ENCODE measurements at places on chromosomes 2 and 18.

- no peak for ATAC-seq
These were observed 46.3 kb downstream of the QPCT start for GRCh38 chr2:37390777-37391176.

DNA sequence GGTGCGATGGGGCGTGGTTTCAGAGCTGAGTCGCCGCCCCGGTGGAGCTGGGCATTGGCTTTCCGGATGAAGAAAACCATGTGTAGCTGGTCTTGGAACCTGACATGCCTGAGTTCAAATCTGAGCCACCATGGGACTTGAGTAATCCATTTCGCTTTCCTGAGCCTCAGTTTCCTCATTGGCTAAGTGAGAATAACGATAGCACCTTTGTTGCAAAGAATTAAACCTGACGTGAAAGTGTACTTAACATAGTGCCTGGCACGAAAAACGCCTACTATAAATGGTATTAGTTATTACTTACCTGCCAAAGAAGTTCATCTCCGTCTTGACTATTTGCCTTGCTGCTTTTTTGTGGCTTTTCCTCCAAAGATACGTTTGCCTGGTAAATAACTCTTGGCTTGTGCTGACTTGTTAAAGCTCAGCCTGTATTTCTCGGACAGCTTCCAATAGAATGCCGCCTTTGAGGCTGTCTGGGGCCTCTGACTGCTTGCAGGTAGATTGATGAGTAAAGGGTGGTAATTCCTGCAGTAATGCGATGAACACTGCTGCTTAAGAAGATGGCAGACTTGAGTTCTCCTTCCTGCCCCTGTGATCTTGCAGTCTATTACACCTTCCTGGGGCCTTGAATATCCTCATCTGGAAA lies 1.3 kb downstream of the CDCA7 start:
- no peak for ATAC-seq

GRCh38 chr2:216391401-216391800 lies 19.1 kb upstream of the MARCHF4 start:
- ATAC-seq = no peak

DNA sequence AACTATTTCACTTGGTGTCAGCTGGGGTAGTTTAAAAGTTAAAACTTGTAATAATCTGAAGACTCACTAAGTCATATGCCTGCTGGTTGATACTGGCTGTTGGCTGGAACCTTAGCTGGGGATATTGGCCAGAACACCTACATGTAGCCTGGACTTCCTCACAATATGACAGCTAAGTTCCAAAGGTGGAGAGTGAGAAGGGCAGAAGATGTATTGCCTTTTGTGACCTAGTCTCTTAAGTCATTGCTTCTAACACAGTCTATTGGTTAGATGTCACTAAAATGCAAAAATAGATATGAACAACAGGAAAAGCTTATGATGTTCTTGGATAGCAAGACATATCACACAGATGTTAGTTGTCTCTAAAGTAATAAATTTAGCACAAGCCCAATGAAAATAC lies 113.2 kb upstream of the CHAC2 start:
- no peak for ATAC-seq

GRCh38 chr2:195898505-195899191 lies 170.0 kb downstream of the DNAH7 start:
- ATAC-seq = no peak

DNA sequence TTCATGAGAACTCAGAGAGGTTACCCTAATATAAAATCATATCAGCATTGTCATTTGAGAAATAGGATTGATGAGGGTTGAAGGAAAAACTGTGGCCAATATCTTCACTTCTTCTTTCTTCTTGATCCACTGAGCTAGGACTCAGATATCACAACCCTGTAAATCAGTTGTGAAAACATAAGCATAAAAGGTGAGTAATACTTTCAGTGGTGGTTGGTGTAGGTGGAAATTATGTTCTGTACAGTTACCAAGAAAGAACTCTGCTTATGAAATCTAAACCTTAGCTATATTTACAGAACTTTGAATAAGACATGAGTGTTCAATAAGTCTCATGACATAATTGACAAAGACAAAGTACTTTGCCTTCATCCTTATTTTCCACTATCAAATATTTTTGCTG lies 56.3 kb downstream of the PAX3 start:
- no peak for ATAC-seq

GRCh38 chr2:160220545-160221009 lies 20.5 kb upstream of the ITGB6 start:
- ATAC-seq = no peak

- ATAC-seq = no peak
These were observed 24.7 kb downstream of the PAPOLG start for GRCh38 chr2:60780721-60781120.
